Iris pigment epithelial cell (primary cell): ENCODE measurements at places on chromosomes 13 and 19.
A peak's percentile ranks its signal among the peaks of the same experiment; 100 is the strongest.

DNA sequence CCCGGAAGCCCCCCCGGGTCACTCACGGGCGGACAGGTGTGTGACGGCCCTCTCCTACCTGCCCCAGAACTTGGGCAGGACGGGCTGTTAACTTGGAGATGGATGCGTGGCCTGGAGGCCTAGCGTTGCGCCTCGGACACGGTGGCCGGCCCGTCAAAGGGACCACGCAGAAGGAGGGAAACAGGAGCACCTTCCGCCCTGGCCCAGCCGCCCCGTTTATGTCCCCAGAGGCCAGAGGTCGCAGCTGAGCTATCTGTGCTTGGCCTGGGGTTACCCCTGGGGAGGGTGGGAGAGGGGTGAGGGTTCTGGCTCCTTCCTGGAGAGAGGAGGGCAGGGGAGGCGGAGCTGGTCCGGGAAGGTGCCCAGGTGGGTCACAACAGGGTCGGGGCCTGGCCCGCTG lies 35.6 kb downstream of the GADD45B start:
- no peak for DNase-seq

DNA sequence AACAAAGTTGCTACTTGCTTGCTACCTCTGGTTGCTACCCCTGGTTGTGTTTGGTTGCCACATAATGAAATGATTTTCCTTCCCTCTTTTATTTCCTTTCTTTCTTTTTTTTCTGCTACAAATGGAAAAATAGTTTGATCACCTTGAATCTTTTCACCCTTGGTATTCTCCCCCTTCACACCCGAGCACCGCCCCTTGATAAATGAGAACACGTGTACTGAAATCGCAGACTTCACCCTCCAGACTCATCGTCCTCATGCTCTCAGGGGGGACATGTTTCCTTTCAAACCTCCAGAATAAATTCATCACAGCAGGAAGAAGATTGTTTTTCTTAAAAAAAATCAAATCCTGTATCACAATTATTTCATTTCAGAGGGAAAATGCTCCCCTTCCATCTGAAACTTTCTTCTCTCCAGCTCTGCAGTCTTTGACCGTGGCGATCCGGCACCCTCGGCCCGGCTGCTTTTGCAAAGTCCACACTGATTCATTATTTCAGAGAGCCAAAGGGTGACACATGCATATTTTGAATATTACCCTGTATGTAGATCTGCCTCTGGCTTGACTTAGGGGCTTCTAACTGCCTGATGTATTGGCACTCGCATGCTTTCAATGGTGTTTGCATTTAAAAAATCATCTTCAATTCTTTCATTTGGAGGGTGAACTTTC lies 222.6 kb upstream of the MAB21L1 start:
- DNase-seq, result peak; percentile 59

- no peak for DNase-seq
Measured at GRCh38 chr13:63901630-63902029, 2486.0 kb upstream of the PCDH20 start.

DNA sequence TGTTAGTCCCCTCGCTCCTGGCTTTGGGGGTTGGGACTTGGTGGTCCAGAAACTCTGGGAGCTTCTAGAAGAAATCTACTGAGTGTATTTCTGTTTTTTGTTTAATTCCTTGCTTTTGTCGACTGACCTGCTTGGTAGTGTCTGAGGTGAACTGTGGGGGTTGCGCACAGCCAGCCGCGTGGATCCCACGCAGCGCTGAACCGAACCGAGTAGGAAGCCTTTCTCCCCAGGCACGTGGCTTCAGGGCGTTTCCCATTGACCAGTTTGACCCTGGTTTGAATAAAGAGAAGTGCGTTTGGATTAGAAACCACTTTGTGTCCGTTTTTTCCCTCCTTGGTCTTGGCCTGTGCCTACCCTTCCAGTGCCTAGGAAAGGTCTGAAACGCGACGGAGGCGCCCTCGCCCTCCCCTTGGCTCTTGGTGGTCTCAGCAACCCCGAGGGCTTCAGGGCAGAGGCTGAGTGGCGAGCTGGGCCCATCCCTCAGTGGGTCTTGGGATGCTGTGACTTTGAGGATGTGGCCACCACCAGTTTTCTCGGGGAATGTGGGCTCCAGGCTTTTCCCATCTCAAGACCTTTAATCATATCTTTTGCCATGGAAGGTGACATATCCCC lies 2.7 kb upstream of the RPS15 start:
- DNase-seq, result no peak

DNA sequence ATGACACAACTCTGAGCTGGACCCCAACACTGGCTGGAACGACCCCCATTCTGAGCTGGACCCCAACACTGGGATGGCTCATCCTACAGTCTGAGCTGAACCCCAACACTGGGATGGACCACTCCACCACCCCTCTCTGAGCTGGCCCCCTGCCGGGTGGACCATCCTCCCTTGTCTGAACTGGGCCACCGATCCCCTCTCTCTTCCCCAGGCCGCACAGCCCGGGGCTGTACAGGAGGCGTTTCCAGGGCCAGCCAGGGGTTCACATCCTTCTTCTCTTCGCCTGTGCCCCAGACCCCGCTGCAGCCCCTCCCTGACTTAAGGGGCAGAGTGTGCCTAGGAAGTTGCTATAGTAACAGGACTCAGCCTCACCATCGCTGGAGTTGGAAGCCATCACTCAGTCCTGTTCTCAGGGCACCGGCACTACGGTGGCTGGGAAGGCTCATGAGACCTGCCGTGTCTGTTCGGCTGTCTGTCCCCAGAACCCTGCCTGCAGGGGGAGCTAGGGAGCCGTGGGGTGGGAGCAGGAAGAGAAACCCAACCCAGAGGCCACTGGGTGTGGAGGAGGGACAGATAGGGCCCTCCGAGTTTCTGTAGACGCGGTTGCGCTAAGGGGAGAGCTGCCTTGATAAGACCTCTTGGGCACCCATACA lies 3.7 kb downstream of the PRKACA start:
- no peak for DNase-seq

DNA sequence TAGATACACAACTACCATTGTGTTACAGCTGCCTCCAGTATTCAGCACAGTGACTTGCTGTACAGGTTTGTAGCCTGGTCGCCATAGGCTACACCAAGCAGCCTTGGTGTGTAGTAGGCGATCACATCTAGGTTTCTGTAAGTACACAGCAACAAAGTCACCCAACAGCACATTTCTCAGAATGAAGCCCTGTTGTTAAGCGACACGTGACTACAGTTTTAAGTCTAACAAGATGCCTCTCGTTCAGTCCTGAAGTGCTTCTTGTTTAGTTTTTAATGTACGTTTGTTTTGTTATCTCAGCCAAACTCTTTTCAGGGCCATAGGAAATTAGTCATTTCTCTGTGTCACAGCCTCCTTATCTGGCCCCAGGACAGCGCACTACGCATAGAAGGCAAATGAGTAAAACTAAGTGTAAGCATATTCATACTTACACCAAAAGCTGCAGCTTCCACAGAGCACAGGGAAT lies 50.0 kb upstream of the GPR183 start:
- DNase-seq, result peak; percentile 90

DNA sequence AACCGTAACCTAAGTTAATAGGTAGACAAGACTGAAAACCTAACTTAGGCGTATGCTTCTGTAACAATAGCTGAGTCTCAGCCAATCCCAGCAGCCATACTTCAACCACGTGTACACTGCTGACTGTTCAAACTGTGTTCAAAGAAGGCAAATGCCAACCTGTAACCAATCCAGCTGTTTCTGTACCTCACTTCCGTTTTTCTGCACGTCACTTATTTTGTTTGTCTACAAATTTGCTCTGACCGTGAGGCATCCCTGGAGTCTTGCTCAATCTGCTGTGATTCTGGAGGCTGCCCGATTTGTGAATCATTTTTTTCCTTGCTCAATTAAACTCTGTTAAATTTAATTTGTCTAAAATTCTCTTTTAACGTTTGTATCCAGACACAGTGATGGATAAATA lies 59.2 kb downstream of the EDNRB start:
- peak; percentile 42 for DNase-seq

DNA sequence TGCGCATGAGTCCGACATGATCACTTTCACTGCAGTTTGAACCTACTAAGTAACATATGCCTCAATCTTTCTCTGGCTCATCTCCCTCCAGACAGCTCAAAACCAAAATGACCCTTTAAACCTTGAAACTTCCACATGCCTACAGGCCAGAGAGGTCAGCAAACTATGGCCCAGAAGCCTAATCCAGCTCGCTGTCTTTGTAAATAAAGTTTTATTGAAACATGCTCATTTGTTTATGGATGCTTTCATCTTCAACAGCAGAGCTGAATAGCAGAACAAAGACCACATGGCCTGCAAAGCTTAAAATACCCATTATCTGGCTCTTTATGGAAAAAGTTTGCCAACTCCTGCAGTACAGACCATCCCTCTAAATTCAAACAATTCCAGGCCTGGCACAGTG lies 15.6 kb downstream of the FBXO46 start:
- DNase-seq, result no peak

GRCh38 chr13:86882107-86882506 lies 789.1 kb upstream of the SLITRK5 start:
- no peak for DNase-seq

GRCh38 chr19:33176670-33177416 lies 17.3 kb upstream of the LRP3 start:
- DNase-seq, result peak; percentile 99

GRCh38 chr19:52670046-52670445 lies 31.9 kb upstream of the ZNF83 start:
- no peak for DNase-seq

GRCh38 chr19:18416778-18417249 lies 2.4 kb upstream of the SSBP4 start:
- peak; percentile 90 for DNase-seq

DNA sequence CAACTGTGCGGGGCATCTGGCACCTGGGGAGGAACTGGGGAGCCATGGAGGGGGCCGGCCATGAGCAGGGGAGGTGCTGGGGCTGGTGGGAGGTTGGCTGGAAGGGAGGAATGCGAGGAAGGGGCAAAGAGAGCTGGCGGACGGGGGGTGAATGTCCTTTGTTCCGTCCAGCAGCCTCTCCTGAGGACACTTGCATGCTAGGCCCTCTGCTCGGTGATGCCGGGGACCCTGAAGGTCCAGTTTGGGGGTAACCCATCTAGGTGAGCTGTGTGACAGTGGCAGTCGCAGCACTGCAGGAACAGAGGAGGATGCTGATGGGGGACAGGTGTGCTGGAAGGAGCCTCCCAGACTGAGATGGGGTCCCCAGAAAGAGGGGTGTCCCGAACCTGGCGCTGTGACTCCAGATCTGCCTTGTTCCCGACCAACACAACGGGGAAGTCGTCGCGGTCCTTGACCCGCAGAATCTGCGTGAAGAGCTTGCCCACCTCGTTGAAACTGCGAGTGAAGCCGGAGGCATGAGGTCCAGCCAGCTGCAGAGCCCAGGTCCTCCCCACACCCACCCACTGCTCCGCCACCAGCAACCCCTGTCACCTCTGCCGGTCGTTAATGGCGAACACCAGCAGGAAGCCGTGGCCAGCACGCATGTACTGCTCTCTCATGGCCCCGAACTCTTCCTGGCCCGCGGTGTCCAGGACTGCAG lies 3.6 kb downstream of the RRAS start:
- DNase-seq, result no peak

GRCh38 chr13:112747256-112747655 lies 57.4 kb downstream of the ATP11A start:
- DNase-seq, result no peak

DNA sequence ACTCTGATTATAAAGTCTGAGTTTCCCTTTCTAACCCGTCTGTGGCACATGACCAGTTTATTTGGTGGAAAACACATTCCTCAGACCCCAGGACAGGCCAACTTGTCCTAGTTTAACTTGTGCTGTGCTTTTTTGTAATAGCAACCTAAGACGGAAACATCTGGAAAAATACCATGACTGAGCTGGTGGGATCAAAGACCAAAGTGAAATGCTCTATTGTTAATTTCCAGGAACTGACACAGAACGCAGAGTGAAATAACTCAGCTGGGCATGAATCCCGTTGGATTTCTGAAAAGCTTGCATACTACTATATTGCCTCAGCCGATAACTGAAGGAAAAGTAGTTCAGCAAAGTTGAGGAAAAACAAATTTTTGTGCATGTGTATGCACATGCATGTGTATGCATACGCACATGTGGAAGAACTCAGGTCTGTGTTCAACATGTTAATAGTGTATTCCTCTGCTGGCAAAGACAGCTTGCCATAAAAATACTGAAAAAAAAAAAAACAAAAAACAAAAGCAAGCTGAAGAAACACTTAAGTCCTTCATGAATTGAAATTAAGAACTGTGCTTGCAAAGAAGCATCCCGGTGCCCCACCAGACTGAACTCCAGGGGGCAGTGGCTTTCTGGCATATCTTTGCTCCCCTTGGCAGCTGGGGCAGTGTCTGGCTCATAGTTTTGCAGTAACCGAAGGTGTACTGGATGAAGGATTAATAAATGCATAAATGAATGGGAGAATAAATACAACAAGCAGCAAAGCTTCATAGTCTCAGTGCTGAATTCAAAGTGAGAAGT lies 187.8 kb downstream of the LHFPL6 start:
- DNase-seq, result peak; percentile 63

DNA sequence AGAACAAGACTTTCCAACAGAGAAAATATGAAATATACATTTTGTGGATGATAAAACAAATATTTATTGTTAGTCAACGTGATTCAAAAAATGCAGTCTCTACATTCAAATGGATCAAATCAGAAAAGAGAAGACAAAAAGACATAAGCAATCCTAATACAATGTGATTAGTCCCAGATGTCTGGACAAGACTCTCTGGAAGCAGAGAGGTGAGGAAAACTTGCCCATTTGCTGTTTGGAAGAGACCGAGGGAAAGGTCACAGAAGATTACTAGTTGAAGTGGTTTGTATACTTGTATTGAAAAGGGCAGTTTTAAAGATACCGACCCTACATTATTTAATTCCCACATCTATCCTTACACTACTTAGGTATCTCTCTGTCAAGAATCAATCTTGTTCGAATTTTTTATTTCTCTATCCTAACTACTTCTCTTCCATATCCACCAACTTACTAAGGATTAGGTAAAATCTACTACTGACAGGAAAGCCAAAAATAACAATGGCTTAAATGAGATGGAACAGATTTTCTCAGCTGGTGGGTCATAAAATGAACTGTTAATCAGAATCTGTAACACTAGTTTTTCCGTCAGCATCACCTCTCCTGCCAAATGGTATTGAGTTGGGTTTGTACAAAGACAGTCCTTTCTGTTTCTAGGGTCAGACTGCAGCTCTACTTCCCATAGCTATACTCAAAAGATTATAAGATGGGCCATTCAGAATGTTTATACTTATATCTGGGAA lies 497.1 kb downstream of the DCT start:
- no peak for DNase-seq

- DNase-seq, result no peak
Measured at GRCh38 chr13:48377857-48378256, 35.1 kb downstream of the LPAR6 start.

- DNase-seq, result no peak
Measured at GRCh38 chr13:97011446-97012131, 17.3 kb upstream of the OXGR1 start.

- DNase-seq, result no peak
Measured at GRCh38 chr19:47021536-47022139, 2.0 kb downstream of the NPAS1 start.
